ENCODE measurements at places on chromosomes 16 and 17.

GRCh38 chr17:39153599-39154051 lies 2.2 kb upstream of the PLXDC1 start:
- peak; percentile 97 for DNase-seq

GRCh38 chr16:59179446-59180082 lies 445.4 kb upstream of the GOT2 start:
- no peak for DNase-seq

GRCh38 chr16:442976-443375 lies 17.5 kb downstream of the RAB11FIP3 start:
- DNase-seq: no peak

GRCh38 chr16:85252461-85252860 lies 140.2 kb upstream of the CIBAR2 start:
- DNase-seq: no peak

DNA sequence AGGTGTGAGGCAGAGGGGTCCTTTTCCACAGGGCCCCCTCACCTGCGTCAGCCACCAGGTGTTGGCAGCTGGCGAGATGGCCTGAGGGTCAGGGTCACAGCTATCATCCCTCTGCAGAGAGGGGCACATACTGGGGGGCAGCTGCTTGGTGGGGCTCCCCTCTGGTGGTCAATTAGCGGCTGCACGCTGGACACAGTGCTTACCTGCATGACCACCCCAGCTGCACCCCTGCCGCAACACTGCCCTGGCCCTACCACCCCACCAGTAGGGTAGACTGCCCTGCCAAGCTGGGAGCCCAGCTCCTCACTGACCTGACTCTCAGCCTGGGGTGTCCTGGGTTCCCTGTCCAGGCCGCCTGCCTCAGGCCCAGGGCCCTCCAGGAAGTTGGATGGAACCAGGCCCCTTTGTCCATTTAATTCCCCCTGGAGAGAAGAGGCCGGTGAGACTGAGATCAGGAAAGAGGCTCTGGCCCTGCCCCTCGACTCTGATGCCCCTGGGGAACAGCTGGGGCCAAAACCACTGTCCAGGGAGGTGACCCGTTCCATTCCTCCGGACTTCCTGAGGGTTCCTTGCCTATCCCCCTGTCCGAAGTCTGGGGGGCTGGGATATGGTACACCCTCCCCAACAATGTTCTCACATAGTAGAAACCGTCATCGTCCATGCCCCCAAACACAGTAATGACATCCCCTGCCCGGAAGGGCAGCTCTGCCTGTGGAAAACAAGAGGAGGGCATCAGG lies 23.7 kb downstream of the TSPOAP1 start:
- DNase-seq: no peak

GRCh38 chr16:82386761-82387160 lies 216.7 kb upstream of the MPHOSPH6 start:
- DNase-seq: peak; percentile 25

Measured in muscle of leg (tissue), 16 donors.